ENCODE measurements at places on chromosomes 7 and 10.

DNA sequence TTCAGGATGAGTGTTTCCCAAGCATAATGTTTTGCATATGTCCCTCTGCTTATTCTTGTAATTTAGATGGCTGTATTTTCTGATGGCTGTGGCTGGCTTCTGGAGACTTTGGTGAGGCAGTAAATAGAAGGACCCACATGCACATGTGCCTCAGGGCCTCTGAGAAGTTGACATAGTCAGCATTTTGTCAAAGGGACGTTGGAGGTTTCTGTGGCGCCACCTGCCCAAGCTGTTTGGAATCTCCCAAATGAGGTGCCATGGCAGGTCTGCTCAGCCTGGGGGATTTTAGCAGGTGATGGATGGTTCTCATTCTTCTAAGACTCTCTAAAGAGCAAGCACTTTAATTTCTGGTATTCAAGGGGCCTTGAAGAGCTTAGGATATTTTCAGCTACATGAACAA is 29.8 kb downstream of the C10orf120 start:
- no peak for DNase-seq

GRCh38 chr10:94425942-94426341 is 23.6 kb downstream of the TBC1D12 start:
- DNase-seq, result no peak

GRCh38 chr10:91796331-91797047 is 1.7 kb upstream of the TNKS2 start:
- peak; percentile 64 for DNase-seq

GRCh38 chr10:95873139-95873538 is 34.6 kb upstream of the CC2D2B start:
- no peak for DNase-seq

DNA sequence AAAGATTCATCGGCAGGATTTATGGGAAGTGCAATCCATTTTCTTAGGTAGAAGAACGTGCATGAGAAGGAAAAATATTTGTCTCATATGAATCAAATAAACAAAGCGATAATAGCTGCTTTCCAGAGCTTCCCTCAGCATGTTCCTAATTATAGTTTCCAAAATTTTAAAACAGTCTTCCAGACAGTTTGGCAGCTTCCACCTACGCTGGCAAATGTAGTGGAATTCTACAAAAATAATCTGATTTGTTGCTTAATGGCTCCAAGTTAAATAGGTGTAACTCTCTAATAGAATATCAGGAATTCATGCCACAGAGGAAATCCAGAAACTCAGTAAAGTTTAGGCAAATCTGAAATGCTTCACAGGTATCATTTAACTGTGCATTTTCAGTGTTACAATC is 23.3 kb upstream of the AGBL3 start:
- DNase-seq, result no peak

DNA sequence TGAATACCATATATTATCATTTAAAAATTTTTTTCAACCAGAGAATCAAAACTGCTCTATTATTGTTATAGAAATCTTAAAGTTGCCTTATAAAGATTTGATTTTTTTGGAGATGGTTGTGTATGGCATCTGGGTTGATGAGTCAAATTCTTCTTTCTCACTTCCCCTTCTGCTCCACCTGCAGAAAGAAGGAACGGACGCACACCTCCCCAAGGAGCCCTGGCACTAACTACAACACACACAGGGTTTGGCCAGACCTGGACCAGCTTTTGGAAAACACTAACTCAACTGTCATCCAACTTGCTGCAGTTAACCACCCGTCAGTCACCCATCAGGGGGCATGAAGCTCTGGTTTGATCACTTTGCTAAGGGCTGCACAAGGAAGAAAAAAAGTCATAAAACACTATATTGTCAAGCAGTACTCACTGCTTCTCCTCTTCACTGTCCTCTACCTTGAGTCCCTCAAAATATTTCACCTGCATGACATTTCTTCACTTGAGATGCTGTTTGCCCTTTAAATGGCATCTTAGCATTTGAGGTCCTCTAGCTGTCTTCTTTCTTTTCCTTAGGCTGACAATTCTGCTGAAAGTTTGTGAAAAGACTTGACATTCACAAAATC is 266.7 kb upstream of the PHF14 start:
- DNase-seq, result no peak

- no peak for DNase-seq
Observed at GRCh38 chr7:106238830-106239229, 46.0 kb downstream of the NAMPT start.

- DNase-seq, result no peak
Observed at GRCh38 chr10:87925570-87925969, 62.1 kb downstream of the PTEN start.

GRCh38 chr7:98460902-98461301 is 60.0 kb upstream of the BAIAP2L1 start:
- no peak for DNase-seq

DNA sequence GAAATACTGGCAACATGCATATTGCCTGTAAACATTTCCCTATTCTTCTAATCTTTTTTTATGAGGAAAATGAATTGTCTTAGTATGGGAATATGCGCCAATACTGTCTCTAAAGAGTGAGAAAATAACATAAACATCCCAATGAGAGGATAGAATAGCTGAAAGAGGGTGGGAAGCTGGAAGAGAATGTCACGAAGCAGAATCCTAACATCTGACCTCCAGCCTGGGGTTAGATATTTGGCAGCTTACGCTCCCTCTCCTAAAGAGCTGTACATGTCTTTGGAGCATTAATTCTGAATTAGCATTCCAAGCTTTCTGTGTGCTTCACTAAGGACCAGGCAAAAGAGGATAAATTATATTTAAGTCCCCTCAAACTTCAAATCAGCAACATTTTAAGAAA is 31.6 kb upstream of the SLC16A12 start:
- DNase-seq, result no peak

- DNase-seq, result no peak
Observed at GRCh38 chr10:72541337-72541736, 84.5 kb downstream of the MICU1 start.

GRCh38 chr7:37765872-37766525 is 82.4 kb upstream of the NME8 start:
- no peak for DNase-seq

DNA sequence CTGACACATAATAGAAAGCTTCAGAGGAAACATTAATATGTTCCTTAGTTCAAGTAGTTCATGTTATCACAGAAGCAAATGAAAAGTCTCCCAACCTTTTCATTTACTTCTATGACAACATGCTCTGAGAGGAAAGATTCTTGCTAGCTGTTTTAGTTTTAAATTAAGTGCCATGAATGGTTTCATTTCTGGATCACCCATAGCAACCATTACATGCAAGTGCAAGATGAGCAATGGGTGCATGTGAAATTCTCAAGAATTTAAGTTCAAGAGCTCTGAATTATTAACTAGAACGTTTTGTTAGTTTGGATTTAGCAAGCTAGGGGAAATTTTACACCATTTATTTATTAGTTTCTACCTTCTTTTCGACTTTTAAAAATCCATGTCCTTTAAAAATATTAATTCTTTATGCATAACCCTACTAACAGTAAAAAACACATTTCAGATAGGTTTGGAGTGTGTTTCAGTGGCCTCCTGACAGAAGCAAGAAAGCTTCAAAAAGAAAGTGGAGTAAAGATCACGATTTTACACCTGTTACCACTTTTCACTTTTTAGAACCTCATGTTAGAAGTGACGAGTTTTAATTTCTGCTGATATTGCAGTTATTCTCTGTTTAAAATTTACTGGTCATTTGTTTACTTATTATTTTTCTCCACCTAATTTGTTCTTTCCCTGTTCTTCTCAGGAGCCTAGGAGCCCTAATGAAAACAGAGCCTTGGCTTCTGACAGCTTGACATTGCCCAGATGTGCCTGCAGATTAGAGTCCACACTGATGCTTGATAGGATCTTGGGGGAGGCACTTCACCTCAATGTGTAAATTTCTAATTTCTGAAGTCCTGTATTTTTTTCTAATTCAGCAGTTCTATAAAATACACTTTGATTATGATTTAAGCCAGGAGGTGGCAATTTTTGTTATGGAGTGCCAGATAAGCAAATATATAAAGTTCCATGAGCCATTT is 995.3 kb upstream of the PHF14 start:
- no peak for DNase-seq

Data from ureter (tissue), 1 donor.